SK-MEL-5 (cell line): ENCODE measurements at places on chromosomes 6 and 20. TPM values are rescaled to one million over a fixed set of nuclear protein-coding genes. Genes with fewer than 3 reads are reported as not detected.

SLC2A10 gene
- total RNA-seq, result 8.5 and 8.8 TPM in 2 replicates

DNA sequence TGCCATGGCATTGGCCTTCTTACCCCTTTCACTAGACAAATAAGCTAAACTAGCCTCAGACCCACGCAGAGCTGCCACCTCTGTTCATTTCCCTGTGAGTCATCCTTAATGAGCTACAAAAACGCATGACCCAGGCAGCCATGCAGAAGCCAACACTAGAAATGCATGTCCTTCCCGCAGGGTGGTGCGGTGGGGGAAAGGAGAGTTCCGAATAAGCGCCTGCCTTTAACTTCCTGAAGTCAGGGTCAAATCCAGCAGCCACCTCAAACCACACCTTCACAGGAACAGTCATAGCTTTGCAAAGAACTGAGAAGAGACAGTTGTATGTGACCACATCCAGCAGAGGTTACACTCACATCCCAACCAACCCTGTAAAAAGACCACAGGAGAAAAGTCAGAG is 40.4 kb downstream of the IRF4 start:
- DNase-seq, result no peak

OR2H1 gene
- total RNA-seq, result not detected in 2 replicates

LST1 gene
- not detected in 2 replicates for total RNA-seq

- DNase-seq, result peak; percentile 8
Observed at GRCh38 chr6:74549746-74550145, 656.1 kb downstream of the COL12A1 start.

SLC17A1 gene
- not detected in 2 replicates for total RNA-seq

DNA sequence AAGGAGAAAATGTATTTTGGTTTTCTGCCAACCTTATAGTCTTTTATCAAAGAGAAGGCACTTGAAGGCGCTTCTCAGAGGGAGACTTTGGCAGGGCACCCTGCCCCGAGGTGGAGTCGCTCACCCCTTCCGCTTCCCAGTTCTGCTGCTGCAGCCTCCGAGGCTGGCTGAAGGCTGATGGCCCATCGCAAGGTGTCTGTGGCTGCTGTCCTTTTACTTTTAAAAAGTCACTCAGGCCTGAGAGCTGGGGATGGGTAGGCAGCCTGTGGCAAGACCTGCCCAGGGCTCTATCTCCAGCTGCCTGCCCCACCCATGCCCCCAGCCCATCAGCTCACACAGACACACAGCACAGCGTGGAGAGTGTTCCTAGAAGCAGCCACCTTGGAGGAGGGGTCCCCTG is 206.6 kb upstream of the CST7 start:
- no peak for DNase-seq

DNA sequence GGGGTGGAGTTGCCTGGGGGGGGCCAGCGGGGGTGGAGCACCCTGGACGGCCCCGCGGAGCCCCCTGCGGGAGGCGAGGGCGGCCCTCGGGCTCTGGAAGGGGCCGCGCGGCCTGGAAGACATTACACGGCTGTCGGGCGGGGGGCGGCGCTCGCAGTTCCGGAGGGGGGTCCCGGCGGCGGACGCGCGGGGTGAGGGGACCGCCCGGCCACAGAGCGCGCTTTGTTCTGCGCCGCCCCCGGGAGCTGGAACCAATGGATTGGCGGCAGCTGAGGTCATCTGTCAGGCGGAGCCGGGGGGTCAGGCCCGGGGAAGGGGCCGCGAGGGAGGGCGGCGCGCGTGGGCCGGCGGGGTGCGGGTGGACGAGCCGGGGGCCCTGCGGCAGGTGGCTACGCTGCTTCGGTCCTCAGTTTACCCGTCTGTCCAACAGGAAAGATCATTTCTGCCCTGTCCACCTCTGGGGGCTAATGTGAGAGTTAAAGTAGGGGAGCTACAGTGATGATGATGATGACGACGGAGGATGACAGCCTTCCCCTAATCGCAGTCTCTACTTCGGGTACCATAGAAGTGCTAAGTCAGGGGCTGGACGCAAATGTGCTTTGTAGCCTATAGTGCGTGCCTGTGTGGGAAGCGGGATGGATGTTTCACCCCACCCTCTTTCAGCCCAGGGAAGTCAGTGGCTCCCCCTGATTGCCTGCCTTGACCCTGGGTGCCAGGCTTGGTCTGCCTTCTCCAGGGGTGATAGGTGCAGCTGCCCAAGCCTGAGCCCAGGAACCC is 10.4 kb downstream of the SRXN1 start:
- DNase-seq, result no peak

- no peak for DNase-seq
Observed at GRCh38 chr6:162217811-162218493, 509.6 kb downstream of the PRKN start.

DNA sequence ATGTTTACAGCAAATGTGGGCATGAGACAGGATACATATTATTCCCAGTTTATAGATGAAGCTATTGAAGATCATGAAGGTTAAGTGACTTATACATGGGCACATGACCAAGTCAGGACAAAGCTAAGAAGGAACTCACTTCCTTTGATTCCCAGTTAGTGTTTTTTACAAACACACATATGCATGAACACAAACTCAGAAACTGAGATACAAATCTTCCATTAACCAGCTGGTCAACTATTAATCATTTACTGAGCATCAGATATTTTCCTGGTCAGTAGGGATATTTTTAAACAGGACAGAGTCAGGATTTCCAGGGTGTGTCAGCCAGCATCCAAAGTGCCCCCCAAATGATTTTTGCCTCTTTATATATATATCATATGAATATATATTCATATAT is 222.2 kb downstream of the OGFRL1 start:
- no peak for DNase-seq

CASS4 gene
- total RNA-seq, result not detected in 2 replicates
